Suppressor macrophage treated with lipopolysaccharide for 1 hour (primary cell): ENCODE measurements at places on chromosomes 6 and 20.

- peak; percentile 86 for DNase-seq
Observed at GRCh38 chr20:45254383-45255262, at the start of gene SLPI. Gene SLPI, minus strand, starts transcription at chr20:45254564. Its CDS starts 21 bp downstream, at chr20:45254543.

- DNase-seq, result peak; percentile 51
Observed at GRCh38 chr6:388202-388903, 3.2 kb upstream of the IRF4 start.

- no peak for DNase-seq
Observed at GRCh38 chr20:63756648-63756991, 17.0 kb downstream of the SLC2A4RG start.

DNA sequence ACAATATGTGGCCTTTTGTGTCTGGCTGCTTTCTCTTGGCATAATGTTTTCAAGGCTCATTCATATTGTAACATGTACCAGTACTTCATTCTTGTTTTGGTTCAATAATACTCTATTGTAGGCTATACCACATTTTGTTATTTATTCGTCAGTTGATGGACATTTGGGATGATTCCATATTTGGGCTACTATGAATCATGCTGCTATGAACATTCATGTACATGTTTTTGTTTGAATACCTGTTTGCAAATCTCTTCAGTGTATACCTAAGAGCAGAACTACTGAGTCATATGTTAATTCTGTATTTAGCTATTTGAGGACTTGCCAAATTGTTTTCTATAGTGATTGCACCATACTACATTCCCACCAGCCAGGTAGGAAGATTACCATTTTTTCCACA is 259.9 kb downstream of the GMPR start:
- no peak for DNase-seq

DNA sequence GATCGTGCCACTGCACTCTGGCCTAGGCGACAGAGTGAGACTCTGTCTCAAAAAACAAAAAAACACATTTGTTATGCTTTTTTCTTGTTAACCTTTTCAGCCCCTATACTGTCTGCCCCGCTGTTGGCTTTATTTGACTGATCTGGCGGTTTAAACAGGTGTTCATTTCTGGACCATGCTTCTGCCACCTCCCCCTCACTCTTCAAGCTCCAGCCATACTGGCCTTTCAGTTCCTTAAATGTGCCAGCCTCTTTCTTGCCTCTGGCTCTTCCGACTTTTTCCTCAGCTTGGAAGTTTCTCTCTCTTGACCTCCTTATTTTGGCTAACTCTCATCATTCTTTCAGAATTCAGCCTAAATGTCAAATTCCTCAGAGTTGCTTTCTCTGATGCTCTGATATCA is 35.2 kb upstream of the TXLNB start:
- DNase-seq, result peak; percentile 32

GRCh38 chr6:137962725-137963124 is 95.7 kb downstream of the TNFAIP3 start:
- DNase-seq, result no peak

DNA sequence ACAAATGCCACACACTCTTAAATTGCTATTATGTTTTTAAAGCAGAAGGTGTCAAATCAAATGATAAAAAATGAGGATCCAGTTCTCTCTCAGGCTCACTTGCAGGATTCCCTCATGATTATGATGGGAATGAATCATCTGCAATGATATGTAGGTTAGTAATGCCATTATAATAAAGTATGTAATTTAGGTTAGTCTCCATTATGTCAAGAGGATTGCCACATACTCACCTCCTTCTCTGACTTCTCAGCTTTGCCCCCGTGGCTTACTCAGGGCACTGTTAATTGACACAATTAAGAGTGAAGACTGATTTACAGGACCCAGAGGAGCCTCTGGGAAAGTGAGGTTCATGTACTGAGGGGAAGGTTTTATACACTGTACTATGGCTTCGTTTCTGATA is 591.7 kb upstream of the NRSN1 start:
- DNase-seq, result no peak

GRCh38 chr20:44050327-44050726 is 135.7 kb downstream of the TOX2 start:
- DNase-seq, result no peak
